Adrenal gland (tissue), 19 donors: ENCODE measurements at places on chromosomes 5 and 9. TPM values are rescaled to one million over a fixed set of nuclear protein-coding genes. Genes with fewer than 3 reads are reported as not detected.

Gene S100Z
- 0.42 TPM for total RNA-seq

Gene ZFP2
- total RNA-seq: 2.4 TPM

Gene TMEFF1
- total RNA-seq: not detected

GRCh38 chr5:38707352-38708210 lies 138.2 kb upstream of the OSMR start:
- H3K4me3 ChIP-seq: no peak overlapping the region
- no peaks in the 10 kb centered on the region for H3K36me3 ChIP-seq
- peak; percentile 22 for DNase-seq

GRCh38 chr5:168424594-168425323 lies 61.5 kb upstream of the RARS1 start:
- no peaks in the 10 kb centered on the region for H3K27me3 ChIP-seq
- H3K36me3 ChIP-seq: no peaks in the 10 kb centered on the region
- H3K4me1 ChIP-seq: no peaks in the 10 kb centered on the region
- H3K27ac ChIP-seq: no peak overlapping the region
- no peak for DNase-seq

DNA sequence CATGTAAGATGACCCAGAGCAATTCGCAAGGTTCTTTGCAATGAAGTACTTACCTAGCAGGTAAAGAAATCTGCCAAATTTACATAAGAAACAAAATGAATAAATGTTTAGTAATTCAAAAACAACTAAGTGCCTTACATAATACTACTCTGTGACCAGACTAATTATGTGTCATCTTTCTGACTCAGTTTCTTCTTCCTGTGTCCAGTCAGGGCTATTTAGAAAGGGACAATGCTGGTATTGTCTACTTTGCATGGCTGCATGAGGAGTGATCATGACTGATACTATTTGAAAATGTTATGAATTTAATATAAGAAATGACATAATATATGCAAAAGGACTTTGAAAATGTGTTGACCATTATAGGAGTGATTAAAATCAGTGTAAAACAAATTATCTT lies 210.0 kb downstream of the TMEM161B start:
- H3K27ac ChIP-seq: no peak overlapping the region
- no peaks in the 10 kb centered on the region for H3K4me1 ChIP-seq
- no peak for DNase-seq
- H3K36me3 ChIP-seq: no peaks in the 10 kb centered on the region

- no peaks in the 10 kb centered on the region for H3K4me1 ChIP-seq
- no peak overlapping the region for H3K27ac ChIP-seq
Observed at GRCh38 chr5:39775086-39775796, 350.5 kb upstream of the DAB2 start.

Gene C9
- total RNA-seq: not detected

DNA sequence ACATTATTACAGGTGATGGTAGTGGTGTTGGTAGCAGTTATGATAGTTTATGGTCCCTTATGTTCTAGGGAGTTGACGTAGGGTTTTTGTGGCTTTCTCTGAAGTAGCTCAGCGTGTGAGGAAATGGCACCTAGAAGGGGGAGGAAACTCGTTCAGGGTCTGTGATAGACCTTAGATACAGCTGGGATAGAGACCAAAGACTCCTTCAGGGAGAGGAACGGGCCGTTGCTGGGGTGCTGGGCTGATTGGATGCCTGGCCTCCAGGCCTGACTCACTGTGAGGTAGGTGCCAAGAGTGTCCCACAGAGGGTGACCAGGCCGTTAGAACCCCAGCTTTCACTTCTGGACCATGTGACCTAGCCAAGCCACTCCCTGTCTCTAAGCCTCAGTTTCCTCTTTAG lies 96.6 kb downstream of the DAB2IP start:
- H3K36me3 ChIP-seq: no peaks in the 10 kb centered on the region
- no peak for DNase-seq
- no peak overlapping the region for H3K4me3 ChIP-seq
- no peaks in the 10 kb centered on the region for H3K27me3 ChIP-seq
- H3K27ac ChIP-seq: peak overlapping the region; percentile 78

DNA sequence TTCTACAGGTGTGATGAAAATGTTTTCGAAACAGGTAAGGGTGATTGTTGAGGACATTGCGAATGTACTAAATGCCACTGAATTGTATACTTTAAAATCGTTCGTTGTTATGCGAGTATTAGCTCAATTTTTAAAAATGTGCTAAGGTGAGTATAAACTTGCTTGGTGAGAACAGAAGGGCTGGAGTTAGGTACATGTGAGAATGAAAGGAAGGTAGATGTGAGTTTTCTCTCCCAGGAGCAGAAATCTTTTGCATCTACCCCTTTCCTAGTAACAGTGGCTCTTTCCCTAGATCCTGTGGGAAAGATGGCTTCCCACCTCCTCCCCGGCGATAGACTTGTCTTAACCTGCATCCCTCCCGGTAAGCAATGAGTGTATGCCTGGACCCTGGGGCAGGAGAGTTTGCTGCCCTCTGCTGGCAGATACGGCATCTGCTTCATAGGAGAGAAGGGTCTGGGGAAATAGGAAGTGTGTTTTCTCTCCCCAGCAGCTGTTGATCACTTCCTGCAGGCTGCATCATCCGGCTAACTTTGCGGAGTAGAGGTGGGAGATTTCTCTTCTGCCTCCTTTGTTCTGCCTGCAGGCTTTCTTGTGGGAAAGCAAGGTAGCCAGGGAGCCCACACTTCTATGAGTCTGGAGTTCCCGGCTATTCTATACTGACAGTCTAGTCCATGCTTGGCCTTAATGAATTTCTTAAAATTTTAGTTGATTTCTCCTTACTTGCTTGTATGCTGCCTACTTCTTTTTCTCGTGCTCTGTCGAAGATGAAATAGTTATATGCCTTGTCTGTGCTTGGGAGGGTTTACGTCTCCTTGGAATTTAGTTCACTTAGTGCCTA lies 373.3 kb upstream of the SEMA6A start:
- H3K4me1 ChIP-seq: no peaks in the 10 kb centered on the region
- no peak overlapping the region for H3K4me3 ChIP-seq
- H3K36me3 ChIP-seq: no peaks in the 10 kb centered on the region
- no peaks in the 10 kb centered on the region for H3K27me3 ChIP-seq
- no peak overlapping the region for H3K27ac ChIP-seq
- peak; percentile 75 for DNase-seq

DNA sequence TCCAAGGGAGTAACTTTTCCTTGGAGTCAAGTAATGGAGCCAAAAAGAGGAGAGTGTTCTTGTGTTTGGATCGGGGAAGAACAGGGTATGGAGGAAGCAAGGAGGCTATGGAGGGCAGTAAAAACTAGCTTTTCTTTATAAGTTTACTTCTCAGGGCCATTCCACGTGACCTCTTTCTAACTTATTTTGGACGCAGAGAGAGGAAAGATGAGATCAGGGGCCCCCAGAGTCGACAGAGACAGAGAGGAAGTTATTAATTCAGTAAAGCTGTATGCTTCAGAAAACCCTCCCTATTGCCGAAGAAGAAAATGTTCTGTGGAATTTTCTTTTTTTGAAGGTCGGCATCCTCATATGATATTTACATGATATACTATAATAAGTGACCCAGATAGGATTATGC lies 233.8 kb upstream of the MPDZ start:
- H3K36me3 ChIP-seq: no peaks in the 10 kb centered on the region
- DNase-seq: no peak
- no peak overlapping the region for H3K4me3 ChIP-seq
- no peaks in the 10 kb centered on the region for H3K4me1 ChIP-seq
- no peak overlapping the region for H3K27ac ChIP-seq

Gene BTNL8
- total RNA-seq: 1.9 TPM

GRCh38 chr5:6858419-6858818 lies 145.2 kb downstream of the TENT4A start:
- no peaks in the 10 kb centered on the region for H3K4me1 ChIP-seq
- no peak overlapping the region for H3K4me3 ChIP-seq
- no peak overlapping the region for H3K27ac ChIP-seq
- peak; percentile 60 for DNase-seq

DNA sequence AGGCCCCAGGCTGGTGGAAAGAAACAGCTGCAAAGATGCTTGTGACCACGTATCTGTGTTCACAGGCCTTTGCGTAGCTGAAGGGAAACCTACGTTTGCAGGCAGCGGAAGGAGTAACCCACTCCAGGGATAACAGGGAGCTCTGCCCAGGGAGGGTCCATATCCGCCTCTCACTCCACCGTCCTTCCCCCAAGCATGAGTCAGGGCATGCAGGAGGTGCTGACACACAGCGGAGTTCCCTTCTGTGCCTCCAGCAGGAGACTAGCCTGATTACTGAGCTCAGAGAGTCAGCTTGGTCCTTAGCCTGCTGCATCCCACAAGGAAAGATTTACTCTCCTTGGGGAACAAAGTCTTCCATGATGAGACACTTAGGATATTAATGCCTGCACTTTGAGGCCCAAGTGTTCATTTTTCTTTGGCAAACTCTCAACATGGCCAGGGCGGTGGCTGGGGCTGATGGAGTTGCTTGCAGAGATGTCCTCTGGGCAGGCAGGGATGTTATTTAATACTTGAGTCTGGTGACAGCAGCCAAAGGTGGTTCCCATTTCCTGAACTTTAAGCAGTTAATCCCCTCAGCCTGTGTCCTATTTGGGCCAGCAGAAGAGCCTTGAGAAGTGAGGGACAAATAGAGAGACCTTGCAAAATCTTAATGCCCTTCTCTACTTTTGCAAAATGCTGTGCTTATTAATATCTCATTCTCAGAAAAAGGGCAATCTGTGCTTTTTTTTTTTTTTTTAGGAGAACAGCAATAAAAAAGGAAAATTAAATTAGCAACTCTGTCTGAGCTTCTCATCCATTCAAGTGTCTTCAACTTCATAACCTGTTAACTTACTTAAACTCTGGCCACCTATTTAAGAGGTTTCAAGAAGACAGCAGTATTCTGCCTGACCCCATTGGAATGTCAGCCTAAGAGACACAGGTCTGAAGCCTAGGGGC lies 222.1 kb downstream of the HSPA4 start:
- DNase-seq: no peak
- H3K27me3 ChIP-seq: no peaks in the 10 kb centered on the region
- H3K36me3 ChIP-seq: no peaks in the 10 kb centered on the region
- H3K4me1 ChIP-seq: no peaks in the 10 kb centered on the region
- no peak overlapping the region for H3K4me3 ChIP-seq

DNA sequence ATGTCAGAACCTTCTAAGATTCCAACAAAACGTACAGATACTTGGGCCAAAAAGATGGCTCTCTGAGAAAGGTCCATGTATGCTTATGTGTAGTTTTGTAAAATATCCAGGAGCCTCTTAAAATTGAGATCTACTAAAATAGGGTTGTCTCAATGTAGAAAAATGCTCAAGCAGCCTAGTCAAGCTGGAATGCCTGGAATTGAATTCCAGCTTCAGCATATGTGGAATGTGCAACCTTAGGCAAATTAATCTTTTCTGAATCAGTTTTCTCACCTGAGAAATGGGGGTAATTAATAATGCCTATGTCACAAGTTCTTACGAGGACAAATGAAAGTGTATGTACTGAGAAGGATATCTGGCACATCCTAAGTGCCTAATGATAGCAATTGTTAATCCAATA lies 662.4 kb downstream of the DTWD2 start:
- H3K27ac ChIP-seq: no peak overlapping the region
- H3K4me1 ChIP-seq: no peaks in the 10 kb centered on the region
- no peaks in the 10 kb centered on the region for H3K36me3 ChIP-seq
- no peak for DNase-seq
- no peak overlapping the region for H3K4me3 ChIP-seq

DNA sequence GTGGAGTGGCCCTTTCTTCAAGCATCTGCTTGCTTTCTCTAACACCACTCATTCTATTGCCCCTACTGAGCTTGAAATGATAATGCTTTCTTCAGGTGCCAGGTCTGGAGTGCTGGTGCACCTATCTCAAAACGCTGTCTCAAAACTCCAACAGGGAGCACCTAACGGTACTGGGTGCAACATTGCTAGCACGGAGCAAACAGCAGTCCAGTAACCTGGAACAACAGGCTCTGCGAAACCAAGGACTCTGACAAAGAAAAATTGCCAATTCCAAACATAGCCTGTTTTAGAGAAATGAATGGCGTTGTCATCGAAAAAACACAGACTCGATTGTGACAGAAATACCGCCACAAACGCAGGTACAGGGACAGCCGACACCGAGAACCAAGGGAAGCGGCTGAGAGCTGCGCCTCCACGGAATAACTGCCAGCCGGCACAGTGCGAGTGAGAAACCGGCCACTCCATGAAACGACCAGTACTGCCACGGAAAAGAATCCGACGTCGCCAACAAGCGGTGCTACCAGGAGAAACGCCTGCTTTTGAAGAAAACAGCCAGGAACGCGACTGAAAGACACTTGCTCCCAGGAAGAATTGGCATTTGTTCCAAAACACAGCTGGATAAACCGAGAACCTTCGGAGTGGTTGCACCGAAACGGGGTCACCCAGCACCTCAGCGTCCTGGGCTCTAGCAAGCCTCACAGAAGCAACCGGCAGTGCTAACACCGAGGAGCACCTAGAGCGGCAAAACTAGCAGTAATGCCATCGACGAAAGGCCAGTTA lies 3.1 kb downstream of the ANXA2R start:
- no peaks in the 10 kb centered on the region for H3K36me3 ChIP-seq
- H3K4me3 ChIP-seq: no peak overlapping the region
- no peaks in the 10 kb centered on the region for H3K4me1 ChIP-seq
- DNase-seq: no peak
- H3K27ac ChIP-seq: peak overlapping the region; percentile 14

Gene ANGPTL2
- 14.5 TPM for total RNA-seq

DNA sequence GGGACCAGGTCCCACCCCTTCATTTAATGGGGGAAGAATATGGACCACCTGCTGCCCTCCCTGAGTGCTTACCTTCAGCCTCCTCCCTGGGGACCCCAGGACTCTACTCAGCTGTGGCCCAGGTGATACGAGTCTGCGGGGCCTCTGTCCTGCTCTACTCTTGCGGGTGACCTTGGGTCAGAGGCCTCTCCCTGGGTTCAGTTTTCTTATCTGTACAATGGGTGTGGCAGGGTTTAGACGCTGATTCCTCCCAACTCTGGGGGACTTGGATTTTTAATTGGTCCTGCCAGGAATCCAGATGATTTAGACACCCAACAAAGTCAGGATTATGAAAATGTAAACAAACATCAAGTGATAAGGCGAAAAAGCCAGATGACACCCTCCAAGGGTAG lies 25.0 kb downstream of the FAM163B start:
- no peaks in the 10 kb centered on the region for H3K36me3 ChIP-seq
- H3K4me3 ChIP-seq: no peak overlapping the region
- H3K27ac ChIP-seq: no peak overlapping the region
- H3K4me1 ChIP-seq: no peaks in the 10 kb centered on the region
- DNase-seq: no peak

- H3K36me3 ChIP-seq: no peaks in the 10 kb centered on the region
- no peak for DNase-seq
- H3K4me1 ChIP-seq: no peaks in the 10 kb centered on the region
Observed at GRCh38 chr9:840343-840742, 1.2 kb upstream of the DMRT1 start.

- no peak overlapping the region for H3K27ac ChIP-seq
- H3K4me3 ChIP-seq: no peak overlapping the region
- H3K4me1 ChIP-seq: no peaks in the 10 kb centered on the region
- no peaks in the 10 kb centered on the region for H3K36me3 ChIP-seq
- DNase-seq: no peak
Observed at GRCh38 chr5:128403333-128403732, 134.7 kb downstream of the FBN2 start.
